T-helper 17 cell (primary cell): ENCODE measurements at places on chromosomes 7 and 10.

- no peak for DNase-seq
These were observed 345.6 kb downstream of the MDFIC start for GRCh38 chr7:115267503-115267902.

DNA sequence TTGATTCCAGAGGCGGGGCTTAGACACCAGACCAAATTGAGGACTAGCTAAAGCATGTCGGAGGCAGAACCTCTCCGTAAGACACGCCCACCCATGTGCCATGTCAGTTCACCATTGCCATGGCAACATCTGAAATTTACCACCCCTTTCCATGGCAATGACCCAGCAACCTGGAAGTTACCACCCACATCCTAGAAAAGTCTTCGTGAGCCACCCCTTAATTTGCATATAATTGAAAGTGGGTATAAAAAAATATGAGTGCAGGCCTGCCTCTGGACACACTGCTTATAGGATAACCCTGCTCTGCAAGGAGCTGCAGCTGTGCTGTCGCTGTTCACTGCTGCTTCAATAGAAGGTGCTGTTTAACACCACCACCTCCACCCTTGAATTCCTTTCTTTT lies 28.0 kb downstream of the TMEM270 start:
- no peak for DNase-seq

DNA sequence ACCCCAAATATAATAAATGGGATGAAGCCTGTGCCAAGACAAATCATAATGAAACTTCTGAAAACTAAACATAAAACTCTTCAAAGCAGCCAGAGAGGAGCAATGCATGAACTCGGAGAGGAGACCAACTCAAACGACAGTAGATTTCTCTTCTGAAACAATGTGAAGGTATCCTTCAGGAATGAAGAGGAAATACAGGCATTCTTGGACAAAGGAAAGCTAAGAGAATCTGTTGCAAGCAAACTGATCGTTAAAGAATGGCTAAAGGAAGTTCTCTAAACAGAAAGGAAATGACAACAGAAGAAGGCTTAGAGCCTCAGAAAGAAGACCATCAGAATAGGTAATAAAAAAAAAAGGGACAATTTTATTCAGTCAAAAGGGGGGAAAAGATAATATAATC lies 6.6 kb downstream of the GNA12 start:
- no peak for DNase-seq

DNA sequence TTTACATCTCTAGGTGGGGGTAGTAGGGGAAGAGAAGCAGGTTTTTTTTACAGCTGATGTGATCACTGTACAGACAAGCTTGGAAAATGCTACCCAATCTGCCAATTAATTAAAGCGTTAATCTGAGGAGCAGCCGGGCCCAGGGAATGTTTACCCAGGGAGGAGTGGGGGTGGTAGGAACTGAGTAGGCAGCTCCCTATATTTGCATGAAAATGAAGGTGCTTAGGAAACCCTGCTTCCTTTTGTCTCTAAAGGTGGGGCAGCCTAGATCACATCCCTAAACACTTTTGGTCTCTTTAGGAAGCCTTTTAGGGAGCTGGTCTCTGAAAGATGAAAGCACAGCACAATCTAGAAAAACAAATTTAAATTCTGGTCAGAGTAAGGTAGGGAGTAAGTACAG lies 53.0 kb upstream of the NFKB2 start:
- no peak for DNase-seq

GRCh38 chr7:139588632-139589031 lies 65.1 kb downstream of the CLEC2L start:
- DNase-seq = no peak

GRCh38 chr10:78129211-78129610 lies 95.5 kb downstream of the RPS24 start:
- no peak for DNase-seq

DNA sequence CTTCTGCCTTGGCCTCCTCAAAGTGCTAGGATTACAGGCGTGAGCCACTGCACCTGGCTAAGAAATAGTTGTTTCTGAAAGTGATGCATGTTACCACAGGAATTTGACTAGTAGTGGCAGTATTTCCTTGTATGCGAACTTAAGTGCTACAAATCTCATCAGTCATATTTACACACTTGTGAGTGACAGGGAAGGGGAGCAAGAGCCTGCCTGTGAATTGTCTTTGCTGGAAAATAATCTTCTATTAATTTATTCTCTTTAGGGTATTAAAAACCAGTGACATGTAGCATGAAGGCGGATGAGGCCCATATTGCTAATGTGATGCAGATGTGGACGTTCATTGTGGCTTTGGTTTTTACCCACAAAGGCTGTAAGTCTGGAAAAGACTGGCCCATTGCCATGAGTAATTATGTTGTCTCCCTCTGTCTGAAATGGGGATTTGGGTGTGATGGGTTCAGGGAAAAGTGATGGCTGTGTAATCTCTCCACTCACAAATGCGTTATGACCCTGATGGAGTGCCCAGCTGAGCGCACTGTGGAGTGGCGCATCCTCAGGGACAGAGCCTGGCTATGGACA lies 97.6 kb downstream of the CCNY start:
- DNase-seq = no peak

DNA sequence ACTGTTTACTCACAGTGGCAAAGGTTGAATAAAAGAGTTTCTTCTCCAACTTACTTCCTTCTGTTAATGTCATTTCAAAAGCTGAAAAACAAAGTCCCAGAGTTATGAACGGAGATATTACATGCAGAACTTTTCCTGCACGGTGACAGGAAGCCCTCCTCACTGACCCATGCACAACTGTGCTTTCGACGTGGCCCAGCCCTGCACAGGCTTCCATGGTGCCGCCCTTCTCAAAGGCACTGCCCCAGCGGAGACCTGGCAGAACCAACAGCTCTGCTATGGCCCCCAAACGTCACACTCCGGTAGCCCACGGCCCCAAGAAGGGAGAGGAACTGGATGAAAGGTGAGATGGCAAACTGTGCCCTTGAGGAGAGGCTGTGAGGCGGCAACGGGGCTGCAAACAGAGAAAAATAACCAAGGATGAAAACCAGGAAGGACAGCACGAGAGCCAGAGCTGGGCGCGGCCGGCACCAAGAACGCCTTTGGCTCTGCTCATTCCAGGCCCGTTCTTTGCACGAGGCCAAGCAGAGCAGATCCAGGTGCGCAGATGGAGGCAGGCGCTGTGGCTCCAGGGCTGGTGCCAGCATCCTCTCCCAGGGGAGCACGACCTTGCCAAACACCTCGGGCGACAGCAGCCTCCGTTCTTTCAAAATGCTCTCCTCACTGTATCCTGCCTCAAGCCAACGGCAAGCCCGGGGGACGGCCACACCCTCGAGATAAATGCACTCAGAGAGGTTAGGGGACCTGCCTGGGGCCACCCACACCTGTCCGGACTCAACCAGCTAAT lies 7.0 kb upstream of the FUOM start:
- no peak for DNase-seq

DNA sequence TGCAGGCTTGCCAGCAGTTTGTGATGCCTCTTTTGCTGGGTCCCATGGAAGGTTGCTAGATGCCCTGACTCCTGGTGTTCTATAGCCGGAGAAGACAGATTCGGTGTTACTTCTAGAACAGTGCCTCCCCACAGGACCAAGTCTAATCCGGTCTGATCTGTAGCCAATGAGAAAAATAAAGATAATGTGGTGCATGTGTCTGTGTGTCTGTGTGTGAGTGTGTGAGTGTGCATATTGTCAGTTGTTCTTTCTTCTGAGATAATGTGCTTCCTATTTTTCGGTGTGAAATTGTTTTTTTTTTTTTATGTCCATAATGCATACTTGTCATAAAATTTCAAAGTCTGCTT lies 29.7 kb upstream of the ZNRF2 start:
- no peak for DNase-seq

- no peak for DNase-seq
These were observed 114.4 kb downstream of the RTKN2 start for GRCh38 chr10:62154231-62154630.

DNA sequence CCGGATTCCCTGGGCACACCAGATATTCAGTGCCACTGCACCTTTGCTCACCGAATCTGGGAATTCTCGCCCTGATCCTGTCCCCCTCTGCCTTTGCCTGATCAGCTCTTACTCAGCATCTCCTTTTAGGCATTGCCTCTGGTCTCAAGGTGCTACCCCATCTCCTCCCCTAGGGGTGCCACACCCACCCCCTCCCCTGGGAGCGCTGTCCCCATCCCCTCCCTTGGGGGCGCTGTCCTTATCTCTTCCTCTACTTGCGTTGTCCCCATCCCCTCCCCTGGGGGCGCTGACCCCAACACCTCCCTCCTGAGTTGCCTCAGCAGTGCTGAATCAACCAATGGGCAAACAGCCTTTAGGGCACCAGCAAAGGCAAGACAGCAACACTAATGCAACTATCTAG lies 686.9 kb upstream of the FOXK1 start:
- no peak for DNase-seq

DNA sequence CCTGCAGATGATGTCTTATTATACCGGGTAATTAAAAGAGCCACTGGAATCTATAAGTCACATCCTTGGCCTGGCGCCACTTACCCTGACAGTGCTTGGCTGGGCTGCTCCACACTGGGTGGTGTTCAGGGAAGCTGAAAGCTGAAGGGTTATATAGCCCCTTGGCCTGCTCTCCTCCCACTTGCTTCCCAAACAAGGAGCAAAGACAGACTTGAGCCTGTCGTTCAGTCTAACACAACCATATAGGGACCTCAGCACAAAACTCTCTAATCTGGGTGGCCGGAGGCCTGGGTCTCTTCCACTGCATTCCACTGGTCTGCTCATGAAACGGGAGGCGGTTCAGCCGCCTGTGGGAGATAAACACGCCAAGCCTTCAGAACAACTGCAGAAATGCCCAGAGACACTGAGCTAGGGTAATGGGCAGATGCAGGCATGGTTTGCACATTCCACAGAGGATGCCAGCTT lies at the start of gene ACTA2:
ACTA2 (minus strand) TSS at position 127 of the 465 bp plus-strand sequence. CDS start 3,843 bp downstream, outside the sequence.
- no peak for DNase-seq

DNA sequence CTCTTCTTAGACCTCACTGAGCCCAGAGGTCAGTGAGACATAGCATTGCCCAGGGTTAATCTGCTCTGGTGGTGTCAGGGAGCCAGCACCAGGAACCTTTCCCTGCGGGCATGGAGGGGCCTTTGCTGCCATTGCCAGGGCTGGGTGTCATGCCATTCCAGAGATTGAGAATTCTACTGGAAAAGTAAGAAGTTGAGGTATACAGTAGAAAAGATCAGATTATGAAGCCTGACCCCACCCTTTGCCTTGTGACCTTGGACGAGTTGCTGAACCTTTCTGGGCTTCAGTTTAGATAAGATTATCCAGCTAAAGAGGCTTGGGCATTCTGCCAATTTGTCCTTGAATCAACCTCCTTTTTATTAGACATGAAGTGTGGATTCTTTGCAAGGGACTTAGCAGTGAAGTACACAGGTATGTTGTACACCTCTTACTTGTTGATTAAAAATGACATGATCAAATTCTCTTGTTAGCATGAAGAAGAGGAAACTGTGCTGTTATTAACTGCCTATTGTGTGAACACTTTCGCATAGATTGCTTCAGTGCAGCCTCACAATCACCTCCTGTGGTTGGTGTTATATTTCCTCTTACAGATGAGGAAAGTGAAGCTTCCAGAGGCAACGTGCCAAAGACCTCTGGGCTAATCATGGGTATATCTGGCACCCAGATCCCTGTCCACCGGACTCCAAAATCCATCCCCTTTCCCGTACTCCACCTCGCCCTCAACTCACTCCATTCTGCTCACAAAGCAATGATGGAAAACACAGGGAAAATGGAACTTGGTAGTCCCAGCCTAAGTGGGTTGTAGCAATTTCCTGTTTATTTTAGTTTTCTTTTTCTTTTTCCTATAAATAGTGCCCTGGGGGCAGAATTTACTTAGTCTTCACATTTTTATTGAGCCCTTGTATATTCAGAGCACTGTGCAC lies 151.3 kb downstream of the CAMK1D start:
- DNase-seq = no peak

DNA sequence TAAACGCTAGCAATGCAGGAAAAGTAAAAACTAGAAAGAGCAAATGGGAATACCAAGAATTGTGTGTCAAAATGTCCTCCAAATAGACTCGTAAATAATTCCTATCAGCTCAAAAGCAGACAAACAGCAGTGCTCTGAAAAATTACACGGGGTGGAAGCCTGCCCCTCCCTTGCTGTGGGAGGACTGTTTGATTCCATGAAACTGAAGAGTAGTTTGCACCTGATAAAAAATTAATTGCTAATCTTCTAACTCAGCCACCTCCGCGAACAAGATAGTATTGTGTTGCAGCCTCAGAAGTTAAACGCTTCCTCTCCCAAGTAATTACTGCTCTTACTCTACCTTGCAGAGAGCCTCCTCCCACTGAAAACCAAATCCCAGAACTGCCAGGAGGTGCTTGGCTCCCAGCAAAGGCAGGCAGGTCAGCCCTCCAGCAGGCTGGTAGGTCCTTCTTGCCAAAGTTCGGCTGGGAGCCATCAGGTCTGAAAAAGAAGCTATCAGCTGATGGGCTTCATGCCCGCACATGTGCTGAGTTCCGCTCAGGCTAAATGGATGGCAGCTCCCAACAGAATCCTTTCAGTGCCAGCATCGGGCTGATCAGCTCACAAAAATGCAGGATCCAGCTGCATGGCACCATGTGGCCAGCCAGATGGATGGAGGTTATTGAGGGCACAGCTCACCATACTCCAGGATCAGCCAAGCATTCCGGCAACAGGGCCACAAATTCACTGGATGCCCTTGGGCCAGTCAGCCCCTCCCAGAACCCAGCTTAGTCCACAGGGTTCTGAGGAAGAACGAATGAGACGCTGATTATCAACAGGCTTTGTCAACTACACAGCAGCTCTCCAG lies 37.1 kb downstream of the MAD1L1 start:
- no peak for DNase-seq

GRCh38 chr10:42953684-42954674 lies 122.9 kb upstream of the RET start:
- no peak for DNase-seq

DNA sequence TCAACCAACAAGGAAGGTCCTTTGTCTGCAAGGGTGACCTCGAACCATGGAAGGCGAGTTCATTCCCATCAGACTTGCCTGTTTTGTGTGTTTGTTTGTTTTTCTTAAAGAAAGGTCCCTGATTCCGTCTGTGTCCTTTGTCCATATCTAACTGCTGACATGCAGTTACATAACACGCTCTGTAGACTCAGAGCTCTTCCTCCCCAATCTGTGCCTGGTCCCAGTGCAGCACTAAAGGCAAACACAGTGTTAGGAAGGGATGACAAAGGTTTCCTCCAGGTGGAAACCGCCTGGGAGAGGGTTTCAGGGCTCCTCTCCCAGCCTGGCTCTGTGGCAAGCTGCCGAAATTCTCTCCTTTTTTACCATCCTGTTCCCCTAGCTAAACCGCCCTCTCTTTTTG lies 13.4 kb downstream of the JCAD start:
- no peak for DNase-seq
